ENCODE measurements at places on chromosomes 1 and 21.

GRCh38 chr1:210218047-210218446 lies 14.5 kb upstream of the SERTAD4 start:
- no peak for DNase-seq

- no peak for DNase-seq
Measured at GRCh38 chr1:94602802-94603625, 61.5 kb upstream of the F3 start.

- no peak for DNase-seq
Measured at GRCh38 chr1:2601721-2602303, 15.2 kb downstream of the PRXL2B start.

- no peak for DNase-seq
Measured at GRCh38 chr1:35175602-35176001, 17.3 kb downstream of the SFPQ start.

DNA sequence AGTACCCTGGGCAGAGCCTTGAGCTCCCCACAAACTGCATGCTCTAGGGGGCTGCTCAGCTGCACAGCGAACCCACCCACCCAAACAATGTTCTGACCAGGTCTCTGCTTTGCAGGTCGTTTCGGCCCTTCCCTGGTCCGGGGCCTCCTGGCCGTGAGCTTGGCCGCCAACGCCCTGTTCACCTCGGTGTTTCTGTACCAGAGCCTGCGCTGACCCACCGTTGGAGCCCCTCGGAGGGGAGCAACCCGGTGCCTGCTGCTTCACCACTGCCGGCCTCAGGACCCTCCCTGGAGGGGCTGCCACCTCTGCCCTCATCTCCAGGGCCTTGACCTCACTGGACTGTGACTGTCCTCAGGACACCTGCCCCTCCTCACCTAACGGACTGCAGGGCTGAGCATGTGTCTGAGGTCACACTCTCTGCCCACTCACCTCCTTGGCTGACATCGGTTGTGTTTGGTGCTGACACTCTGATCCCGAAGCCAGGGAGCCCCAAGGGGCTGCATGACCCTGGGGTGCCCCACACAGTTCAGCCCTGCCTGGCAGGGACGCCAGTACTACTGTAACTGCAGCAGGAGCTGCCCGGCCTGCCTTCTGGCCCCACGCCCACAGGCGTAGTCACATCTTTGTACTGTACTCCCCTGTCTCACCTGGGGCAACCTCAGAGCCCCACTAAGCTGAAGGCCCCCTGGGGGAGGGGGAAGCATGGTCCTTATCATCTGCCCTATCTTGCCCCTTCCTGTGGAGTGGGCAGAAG lies 24.3 kb downstream of the TMEM201 start:
- DNase-seq, result no peak

- no peak for DNase-seq
Measured at GRCh38 chr1:2388004-2388913, 3.1 kb downstream of the MORN1 start.

DNA sequence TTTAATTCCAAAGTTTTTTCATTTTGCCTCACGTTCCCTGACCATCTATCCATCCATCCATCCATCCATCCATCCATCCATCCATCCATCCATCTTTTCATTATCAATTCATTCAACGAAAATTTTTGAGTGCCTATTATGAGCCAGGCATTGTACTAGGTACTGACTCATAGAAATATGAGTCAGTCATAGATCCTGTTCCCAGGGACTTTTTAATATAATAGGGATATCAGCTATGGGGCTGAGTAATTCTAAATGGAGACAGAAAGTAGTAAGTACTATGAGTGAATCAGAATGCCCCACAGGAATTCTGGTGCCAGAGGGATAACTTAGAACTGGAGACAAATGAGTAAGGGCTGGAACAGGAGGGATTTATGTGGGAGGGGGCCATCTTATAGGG lies 49.8 kb upstream of the GNG12 start:
- DNase-seq, result no peak

DNA sequence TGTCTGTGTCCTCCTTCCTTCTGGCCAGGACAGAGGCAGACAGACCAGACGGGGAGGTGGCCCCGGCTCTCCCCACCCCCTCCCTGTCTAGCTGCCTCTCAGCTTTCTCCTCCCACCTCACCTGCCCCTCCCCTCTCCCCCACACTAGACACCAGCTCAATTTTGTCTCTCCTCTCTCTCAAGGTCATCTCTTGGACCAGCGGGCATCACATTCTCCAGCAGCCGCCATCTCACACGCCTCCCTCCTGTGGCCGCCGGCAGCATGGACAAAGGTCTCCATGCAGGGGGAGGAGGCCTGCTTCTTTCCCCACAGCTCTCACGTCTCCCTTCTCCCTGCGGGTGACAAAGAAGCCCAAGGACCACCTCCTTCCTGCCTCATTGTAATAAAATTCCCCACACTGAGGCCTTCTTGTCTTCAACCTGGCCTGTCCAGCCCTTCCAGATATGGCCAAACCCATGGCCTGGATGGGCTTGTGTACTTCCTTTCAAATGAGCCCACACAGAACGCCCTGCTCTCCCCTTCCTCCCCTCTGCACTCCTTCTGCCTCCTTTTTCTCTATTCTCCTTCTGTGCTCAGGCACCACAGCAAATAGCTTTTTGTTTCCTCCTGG lies 14.6 kb downstream of the OPTC start:
- no peak for DNase-seq

- DNase-seq, result no peak
Measured at GRCh38 chr1:226625832-226626576, 77.4 kb downstream of the STUM start.

GRCh38 chr1:156229809-156230472 lies 12.0 kb upstream of the BGLAP start:
- no peak for DNase-seq

- no peak for DNase-seq
Measured at GRCh38 chr1:12142891-12143630, 23.7 kb upstream of the TNFRSF1B start.

- DNase-seq, result no peak
Measured at GRCh38 chr1:27863538-27863915, 8.8 kb upstream of the THEMIS2 start.

DNA sequence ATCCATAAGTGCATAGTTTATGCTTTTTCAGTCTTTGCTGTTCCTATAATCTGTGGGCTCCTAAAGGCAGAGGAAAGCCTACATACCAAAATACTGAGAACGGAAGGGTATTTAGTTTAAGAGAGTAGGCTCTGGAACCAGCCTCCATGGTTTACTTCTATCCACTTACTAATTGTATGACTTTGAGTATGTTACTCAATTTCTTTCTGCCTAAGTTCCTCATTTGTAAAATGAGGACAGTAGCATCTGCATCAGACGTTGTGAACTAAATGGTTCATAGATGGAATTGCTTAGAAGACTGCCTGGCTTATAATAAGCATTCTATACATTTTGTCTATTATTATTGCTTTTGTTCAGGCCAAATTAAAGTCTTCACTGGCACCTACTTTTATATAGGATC lies 111.0 kb downstream of the NTNG1 start:
- DNase-seq, result no peak

- no peak for DNase-seq
Measured at GRCh38 chr1:75589637-75590036, 21.3 kb downstream of the SLC44A5 start.

GRCh38 chr21:40832316-40832715 lies 14.6 kb downstream of the DSCAM start:
- DNase-seq, result no peak

GRCh38 chr1:110370827-110371226 lies 20.0 kb downstream of the SLC16A4 start:
- no peak for DNase-seq

DNA sequence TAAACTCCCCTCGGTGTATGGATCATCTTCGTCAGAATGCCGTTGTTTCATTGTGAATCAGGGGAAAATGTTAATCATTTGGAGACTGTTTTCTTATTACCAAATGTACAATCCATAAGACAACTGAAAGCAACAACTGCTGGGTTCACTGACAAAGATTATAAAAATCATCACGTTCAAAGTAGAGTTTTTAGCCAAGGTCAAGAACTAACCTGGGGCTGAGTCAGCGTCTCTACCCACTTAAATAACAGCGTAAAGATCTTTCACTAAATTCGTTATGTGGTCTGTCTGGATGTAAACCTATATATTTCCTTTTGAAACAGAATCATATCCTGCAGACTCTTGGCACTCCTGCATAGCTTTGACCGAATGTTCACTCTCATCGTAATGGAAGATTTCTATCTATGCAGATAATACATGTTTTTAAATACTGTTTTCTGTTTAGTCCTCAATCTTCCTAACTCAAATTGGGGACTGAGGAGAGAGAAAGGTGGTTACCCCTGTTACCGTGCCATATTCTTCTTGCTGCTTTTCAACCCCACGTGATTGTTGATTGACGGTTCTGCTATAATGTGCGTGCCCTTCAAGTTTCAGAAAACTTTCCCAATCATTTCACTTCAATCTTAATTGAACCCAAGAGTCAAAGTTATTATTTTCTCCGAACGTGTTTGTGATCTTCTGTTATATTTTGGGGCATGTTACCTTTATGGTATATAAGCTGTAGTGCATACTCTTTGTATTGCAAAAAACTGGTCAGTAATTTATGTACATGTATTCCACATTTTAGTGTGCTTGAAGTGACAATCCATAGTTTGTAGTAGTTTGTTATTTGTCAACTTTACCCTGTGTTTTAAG lies 15.6 kb upstream of the NCMAP start:
- DNase-seq, result no peak

- DNase-seq, result no peak
Measured at GRCh38 chr1:237774246-237774645, 116.5 kb downstream of the ZP4 start.

- DNase-seq, result no peak
Measured at GRCh38 chr1:65872301-65872700, 79.6 kb downstream of the PDE4B start.

DNA sequence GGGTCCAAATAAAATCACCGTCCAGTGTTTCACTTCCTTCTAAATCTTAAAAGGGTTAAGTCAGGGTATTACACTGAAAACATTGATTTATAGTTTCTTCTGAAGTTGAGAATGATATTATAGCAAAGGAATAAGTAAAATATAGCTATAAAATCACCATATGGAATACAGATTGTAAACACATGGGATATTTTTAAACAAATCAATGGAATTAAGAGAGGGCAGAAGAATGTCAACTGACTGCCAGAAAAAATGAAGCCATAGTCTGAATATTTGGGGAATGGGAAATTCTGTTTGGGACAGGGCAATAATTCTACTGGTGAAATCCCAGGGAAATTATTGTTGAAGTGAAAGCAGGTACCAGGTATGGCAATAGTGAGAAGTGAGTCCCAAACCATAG lies 664.6 kb downstream of the NCAM2 start:
- no peak for DNase-seq

DNA sequence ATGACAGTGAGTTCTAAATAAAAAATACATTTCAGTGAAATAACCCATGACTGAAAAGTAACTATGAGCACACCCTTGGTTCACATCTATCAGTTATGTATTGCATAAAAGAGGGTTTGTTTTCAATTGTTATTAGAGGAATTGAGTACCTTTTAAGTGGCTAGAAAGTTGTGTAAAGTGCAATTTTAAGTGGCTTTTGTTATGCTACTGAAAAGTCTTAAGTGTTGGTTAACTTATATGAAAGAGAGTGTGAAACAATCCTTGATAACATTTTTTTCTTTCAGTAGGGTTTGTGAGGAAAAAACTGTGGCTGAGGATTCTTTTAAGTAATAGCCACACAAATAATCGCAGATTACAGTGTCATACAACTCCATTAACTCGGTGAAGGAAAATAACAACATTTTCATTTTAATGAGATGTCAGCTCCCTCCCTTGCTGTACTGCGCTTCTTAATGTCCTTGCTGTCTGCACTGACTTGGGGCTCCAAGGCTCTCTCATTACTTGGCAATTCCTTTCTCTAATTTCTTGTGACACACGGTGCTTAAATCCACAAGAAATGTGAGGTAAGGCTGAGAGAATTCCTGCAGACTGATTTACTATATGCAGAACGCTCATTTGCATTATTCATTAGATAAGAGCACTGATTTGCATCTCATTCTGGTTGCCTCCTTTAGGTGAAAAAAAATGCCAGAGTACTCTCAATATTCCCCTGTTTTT lies 40.6 kb downstream of the NTNG1 start:
- no peak for DNase-seq

GRCh38 chr1:172163498-172164215 lies 256.8 kb upstream of the C1orf105 start:
- DNase-seq, result no peak

DNA sequence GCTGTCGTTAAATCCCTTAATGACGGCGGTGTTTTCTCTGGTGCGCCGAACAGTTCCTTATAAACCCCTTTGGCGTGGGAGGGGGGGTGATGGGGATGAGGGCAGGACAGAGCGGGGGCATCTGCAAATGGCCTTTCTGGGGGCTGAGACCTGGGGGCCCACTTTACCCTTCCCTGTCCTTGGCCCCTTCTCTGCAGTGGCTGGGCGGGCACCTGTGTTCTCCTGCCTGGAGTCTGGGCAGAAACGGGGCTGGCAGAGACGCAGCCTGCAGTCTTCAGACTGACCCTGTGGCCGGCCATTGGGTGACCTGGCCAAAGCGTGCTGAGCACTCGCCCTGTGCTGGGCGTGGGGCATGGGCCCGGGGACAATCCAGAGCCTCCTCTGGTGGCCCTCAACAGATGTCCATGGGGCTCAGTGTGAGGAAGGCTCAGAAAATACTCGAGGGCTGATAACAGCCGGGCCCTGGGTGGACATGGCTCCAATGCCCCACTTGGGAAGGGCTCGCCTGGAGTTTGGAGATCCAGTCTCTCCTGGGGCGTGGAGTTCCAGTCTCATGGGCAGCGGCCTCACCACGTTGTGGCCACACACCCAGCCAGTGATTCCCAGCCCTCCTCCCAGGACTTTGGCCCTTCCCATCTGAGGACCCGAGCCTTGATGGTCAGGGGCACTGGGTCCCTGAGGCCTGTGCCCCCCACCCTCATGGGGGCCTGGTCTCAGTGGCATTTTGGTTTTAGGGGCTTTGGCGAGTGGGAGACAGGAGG lies 50.8 kb upstream of the ACTRT2 start:
- no peak for DNase-seq

- DNase-seq, result no peak
Measured at GRCh38 chr1:180233191-180234011, 3.3 kb downstream of the LHX4 start.

- no peak for DNase-seq
Measured at GRCh38 chr1:8239306-8240023, 78.4 kb upstream of the SLC45A1 start.

DNA sequence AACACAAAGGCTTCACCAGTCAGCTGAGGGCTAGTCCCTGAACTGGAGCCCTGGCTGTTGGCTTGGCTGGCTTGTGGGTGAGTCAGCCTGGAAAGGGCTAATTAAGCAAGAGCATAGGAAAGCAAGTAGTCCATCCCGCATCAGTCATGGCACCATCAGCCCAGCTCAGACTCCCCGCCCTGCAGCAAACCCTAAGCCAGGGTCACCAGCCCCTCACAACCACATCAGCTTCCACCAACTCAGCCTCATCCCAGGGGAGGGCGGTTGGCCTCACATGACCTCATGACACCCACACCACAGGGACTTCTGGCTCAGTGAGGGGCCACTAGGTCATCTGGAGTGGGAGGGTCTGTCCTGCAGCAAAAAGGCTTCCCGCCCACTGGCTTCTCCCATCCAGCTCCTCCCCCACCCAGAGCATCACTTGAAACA lies 7.0 kb upstream of the SPATC1L start:
- DNase-seq, result no peak
